Right ventricle myocardium superior (tissue), 1 donor: ENCODE measurements at places on chromosomes 12 and 14. TPM values are rescaled to one million over a fixed set of nuclear protein-coding genes. Genes with fewer than 3 reads are reported as not detected.

The CLECL1 gene
- total RNA-seq: not detected

The LIN7A gene
- total RNA-seq: 9.8 TPM

The HSPA2 gene
- 14.1 TPM for total RNA-seq

- no peak for DNase-seq
Observed at GRCh38 chr12:45409966-45410365, 194.1 kb downstream of the ANO6 start.

DNA sequence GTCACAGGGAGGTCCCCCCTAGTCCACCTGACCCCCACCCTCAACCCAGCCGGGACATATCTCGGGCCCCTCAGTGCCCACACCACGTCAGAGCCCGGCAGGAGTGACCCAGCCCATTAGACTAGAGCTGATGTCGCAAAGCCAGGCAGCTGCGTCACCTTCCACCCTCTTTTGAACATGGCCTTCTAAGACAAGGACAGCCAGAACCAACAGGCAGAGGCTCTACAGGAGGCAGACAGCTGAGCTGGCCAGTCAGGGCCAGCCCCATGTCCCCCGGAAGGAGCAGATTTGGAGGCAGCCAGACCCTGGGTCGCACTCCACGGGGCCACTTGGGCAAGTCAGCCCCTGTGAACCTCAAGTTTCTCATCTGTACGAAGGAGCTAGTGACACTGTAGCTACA, 44.1 kb downstream of the SCARB1 start:
- DNase-seq: no peak

DNA sequence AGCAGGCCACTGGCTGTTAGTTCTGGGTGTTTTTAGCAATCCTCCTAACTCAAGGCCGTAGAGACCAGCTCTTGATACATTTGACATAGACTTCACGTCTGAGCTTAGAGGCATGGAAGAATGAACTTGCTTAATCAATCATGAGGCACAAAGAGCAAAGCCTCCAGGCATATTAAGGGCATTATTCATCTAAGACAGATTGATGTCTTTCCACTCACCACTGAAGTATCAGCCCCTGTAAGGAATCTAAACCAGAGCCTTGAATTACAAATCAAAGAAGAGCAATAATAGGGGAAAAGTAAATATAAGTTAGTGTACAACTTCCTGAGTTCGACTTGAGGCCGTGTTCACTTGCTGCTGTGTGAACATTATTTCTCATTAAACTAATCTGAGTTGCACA, 1470.7 kb downstream of the AACS start:
- DNase-seq: no peak

GRCh38 chr12:122206976-122207375, 3.5 kb downstream of the B3GNT4 start:
- no peak for DNase-seq

GRCh38 chr14:105420974-105421674, 1.5 kb downstream of the MTA1 start:
- no peak for DNase-seq

DNA sequence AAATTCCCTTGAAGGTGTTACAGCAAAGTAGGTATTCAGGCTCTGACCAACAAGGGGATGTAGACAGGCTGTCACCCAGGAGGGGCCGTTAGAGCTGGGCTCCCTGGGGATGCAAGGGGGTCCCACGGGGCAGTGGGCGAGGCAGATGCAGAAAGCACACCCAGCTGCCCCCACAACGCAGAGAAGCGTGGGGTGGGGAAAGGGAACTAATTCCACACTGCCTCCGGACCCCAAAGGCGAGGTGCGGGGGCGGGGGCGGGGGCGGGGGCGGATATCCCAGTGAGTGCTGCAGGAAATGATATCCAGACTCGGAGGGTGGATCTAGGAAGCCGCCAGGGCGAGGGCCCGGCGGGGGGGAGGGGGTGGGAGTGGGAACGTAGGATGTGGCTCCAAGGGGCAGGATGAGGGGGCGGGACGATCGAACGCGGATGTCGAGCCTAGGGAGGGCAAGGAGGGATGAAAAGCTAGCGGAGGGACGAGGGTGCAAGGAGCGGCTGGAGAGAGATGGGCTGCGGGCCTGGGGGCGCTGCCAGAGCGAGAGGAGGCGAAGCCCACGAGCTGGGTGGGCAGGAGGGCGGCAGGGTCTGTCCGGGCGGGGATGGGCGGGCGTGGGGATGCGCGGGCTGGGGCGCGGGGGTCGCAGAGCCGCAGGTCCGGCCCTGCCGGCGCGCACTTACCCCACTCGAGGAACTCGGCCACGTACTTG, 874 bp downstream of the CDC42BPB start:
- peak; percentile 88 for DNase-seq

GRCh38 chr14:65320661-65321308, 91.7 kb upstream of the FUT8 start:
- no peak for DNase-seq

- DNase-seq: no peak
Observed at GRCh38 chr12:110002676-110003515, 3.7 kb downstream of the ANKRD13A start.

GRCh38 chr12:72723732-72724131, 451.6 kb downstream of the TRHDE start:
- DNase-seq: no peak
